Neural progenitor cell (in vitro differentiated cells): ENCODE measurements at places on chromosomes 3 and 15. TPM values are rescaled to one million over a fixed set of nuclear protein-coding genes. Genes with fewer than 3 reads are reported as not detected.

DNA sequence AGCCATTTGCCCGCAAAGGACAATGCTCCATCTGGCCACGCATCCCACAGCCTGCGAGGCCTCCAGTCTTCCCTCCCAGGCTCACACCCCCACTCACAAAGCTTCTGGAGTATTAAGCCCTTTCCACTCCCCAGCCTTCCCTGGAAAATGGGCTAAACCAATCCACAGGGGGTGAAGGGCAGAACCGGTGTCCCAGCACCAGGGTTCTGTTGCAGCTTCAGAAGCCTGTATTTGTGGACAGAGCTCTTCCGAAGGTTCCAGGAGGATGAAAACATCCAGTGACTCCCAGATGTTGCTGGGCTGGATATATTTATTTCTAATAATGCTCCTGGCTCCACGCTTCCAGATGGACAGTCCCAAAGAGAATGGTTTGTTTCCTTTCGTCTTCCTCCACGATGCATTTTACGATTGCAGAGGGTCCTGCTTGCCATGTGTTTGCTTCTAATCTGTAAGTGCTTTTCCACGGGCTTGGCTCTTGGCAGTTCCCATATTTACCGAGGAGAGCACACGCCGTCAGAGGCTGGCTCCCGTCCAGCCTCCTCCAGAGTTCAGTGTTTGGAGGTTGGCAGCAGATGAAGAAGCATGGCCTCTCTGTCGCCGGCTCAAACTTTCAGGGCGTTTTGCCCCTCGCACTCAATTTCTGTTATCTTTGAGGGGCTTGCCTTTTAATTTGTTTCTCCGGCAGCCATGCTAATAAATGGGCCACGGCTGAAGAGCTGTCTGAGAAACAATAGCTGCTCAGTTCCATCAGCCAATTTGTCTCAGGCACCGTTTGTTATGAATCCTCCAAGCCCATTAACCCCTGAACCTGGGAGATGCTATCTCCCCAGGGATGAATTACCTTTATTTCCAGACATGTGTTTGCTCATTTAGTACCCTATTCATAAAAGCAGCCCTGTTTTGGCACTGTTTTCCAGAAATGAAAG, 367.9 kb upstream of the PROK2 start:
- H3K27me3 ChIP-seq = no peaks in the 10 kb centered on the region
- no peak for DNase-seq
- H3K27ac ChIP-seq = no peak overlapping the region

PLXNB1 gene
- total RNA-seq = 53.6 and 142 TPM in 2 replicates

GRCh38 chr15:35136321-35137189, 51.5 kb upstream of the NANOGP8 start:
- H3K4me1 ChIP-seq = no peaks in the 10 kb centered on the region
- H3K27ac ChIP-seq = no peak overlapping the region
- H3K4me3 ChIP-seq = no peak overlapping the region
- H3K36me3 ChIP-seq = no peaks in the 10 kb centered on the region

DNA sequence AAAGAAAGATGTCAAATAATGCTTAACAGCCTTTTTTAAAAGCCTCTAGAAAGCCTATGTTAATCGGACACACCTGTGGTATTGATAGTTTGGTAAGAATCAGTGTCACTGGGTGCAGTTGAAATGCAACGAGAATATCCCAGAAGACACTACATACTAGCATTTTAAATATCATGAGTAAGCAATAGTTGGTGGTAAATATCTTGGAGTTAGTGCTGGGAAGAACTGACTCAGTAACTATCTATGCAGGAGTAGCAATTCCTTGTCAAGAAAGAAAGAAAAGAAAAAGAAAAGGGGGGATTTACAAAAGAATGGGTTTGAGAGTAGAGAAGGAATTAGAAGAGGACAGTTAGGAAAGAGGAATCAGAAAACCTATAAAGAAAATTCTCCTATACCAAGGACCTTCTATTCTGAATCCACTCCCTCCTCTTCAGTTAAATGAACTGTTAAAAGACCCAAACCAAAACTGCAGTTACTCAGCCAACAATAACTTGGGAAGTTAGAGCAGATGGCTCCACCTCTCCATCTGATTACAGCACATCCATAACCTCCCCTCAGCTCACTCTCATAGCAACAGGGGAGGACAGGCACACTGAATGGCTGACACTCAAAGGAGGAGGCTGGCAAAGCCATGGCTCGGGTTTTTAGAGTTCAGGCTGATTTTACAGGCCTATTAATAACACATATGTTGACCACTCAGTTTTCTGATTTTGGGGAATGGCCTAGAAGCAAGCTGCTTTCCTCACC, 207.6 kb upstream of the MDFIC2 start:
- H3K4me1 ChIP-seq = peaks cover 7% of the 10 kb centered on the region
- no peaks in the 10 kb centered on the region for H3K27me3 ChIP-seq
- no peak for DNase-seq
- H3K36me3 ChIP-seq = no peaks in the 10 kb centered on the region
- no peak overlapping the region for H3K27ac ChIP-seq

DNA sequence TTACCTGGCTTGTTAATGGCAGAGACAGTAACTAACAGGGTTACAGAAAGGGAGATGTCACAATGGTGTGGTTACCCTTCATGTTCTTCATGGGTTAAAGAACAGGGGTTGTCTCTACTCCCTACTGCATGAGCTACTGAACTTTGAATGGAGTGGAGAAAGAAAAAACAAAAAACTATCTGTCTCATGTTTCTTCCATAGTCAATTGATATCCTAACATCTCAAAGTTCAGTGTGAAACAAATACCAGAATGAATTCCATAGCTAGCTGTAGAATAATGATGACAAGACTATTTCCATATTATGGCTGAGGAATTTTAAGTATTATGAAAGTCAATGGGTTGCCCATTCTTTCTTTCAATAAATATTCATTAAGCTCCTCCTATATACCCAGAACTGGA, 161.3 kb upstream of the LPP start:
- peaks cover 39% of the 10 kb centered on the region for H3K4me1 ChIP-seq
- H3K27ac ChIP-seq = no peak overlapping the region
- no peak overlapping the region for H3K4me3 ChIP-seq
- no peaks in the 10 kb centered on the region for H3K27me3 ChIP-seq
- DNase-seq = no peak

UQCC5 gene
- total RNA-seq = 2.0 and 2.4 TPM in 2 replicates

DNA sequence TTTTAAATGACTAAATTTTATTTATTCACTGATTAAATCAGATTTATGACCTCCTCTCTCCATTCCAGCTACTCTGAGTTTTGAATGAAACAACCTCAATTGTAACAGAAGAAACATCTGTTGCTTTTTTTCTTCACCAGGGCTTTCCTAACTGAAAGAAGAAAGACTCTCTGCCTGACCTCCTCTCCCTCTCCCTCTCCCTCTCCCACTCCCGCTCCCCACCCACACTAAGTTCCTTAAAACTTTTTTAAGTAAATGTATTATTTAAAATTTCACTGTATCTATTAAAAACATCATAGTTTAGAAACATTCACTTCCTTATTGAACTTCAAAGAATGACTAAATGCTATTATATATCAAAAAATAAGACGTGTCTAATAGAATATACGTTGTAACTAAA, 122.0 kb downstream of the TFDP2 start:
- no peaks in the 10 kb centered on the region for H3K36me3 ChIP-seq
- peak overlapping the region; percentile 77 for H3K27ac ChIP-seq
- peak overlapping the region; percentile 96 for H3K4me3 ChIP-seq
- peaks cover 18% of the 10 kb centered on the region for H3K4me1 ChIP-seq
- no peaks in the 10 kb centered on the region for H3K27me3 ChIP-seq

GOLGA8N gene
- total RNA-seq = 0.09 and 0.26 TPM in 2 replicates

DNA sequence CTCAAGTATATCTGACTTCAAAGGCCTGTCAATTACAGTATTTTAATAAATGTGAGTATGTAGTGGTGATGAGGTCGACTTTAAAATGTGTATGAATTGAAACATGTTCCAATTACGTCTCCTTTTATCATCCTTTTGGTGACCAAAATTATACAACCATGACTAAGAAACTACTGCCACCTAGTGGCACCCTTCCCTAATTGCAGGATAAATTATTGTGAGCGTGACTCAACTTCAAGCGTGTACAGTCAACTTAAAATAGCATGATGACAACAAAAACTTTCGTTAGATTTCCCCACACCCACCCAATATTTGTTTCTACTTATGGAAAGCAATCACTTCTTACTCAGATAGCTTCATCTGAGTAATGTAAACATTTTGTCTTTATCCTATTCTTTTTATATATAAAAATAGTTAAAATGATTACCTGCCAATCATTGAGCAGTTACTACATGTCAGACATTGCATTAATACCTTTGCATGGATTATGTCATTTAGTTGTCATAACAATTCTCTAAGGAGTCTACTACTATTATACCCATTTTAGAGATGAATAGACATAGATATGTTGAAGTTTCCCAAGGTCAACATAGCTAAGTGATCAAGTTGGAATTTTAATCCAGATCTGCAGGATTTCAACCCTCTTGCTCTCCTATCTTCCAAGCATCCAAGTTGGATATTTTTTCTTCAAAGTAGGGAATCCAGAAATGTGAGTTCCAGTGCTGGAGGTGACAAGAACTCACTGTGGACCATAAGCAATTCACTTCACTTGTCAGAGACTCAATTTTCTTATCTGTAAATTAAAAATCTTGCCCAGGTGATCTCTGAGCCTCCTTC, 106.0 kb downstream of the MEX3B start:
- peaks cover 6% of the 10 kb centered on the region for H3K4me1 ChIP-seq
- no peak overlapping the region for H3K4me3 ChIP-seq
- H3K27ac ChIP-seq = no peak overlapping the region
- no peaks in the 10 kb centered on the region for H3K27me3 ChIP-seq
- no peaks in the 10 kb centered on the region for H3K36me3 ChIP-seq
- DNase-seq = peak; percentile 60

GRCh38 chr3:68997887-68998286, 15.6 kb downstream of the EOGT start:
- H3K27ac ChIP-seq = no peak overlapping the region
- H3K27me3 ChIP-seq = no peaks in the 10 kb centered on the region
- H3K4me3 ChIP-seq = no peak overlapping the region
- no peaks in the 10 kb centered on the region for H3K4me1 ChIP-seq
- no peaks in the 10 kb centered on the region for H3K36me3 ChIP-seq

GRCh38 chr3:125098611-125099291, 43.0 kb upstream of the HEG1 start:
- peak; percentile 26 for DNase-seq
- no peak overlapping the region for H3K27ac ChIP-seq
- H3K27me3 ChIP-seq = no peaks in the 10 kb centered on the region
- H3K4me3 ChIP-seq = no peak overlapping the region
- H3K4me1 ChIP-seq = no peaks in the 10 kb centered on the region

GRCh38 chr3:27208961-27209616, 160.1 kb downstream of the NEK10 start:
- no peak for DNase-seq
- no peaks in the 10 kb centered on the region for H3K27me3 ChIP-seq
- H3K36me3 ChIP-seq = no peaks in the 10 kb centered on the region
- no peak overlapping the region for H3K27ac ChIP-seq

ALDH1L1 gene
- total RNA-seq = 0.31 and 0.60 TPM in 2 replicates

- H3K27ac ChIP-seq = no peak overlapping the region
- H3K4me1 ChIP-seq = peaks cover 66% of the 10 kb centered on the region
- H3K36me3 ChIP-seq = no peaks in the 10 kb centered on the region
Observed at GRCh38 chr3:125003369-125003853, 52.4 kb downstream of the HEG1 start.

SLC2A2 gene
- not detected in 2 replicates for total RNA-seq

DNA sequence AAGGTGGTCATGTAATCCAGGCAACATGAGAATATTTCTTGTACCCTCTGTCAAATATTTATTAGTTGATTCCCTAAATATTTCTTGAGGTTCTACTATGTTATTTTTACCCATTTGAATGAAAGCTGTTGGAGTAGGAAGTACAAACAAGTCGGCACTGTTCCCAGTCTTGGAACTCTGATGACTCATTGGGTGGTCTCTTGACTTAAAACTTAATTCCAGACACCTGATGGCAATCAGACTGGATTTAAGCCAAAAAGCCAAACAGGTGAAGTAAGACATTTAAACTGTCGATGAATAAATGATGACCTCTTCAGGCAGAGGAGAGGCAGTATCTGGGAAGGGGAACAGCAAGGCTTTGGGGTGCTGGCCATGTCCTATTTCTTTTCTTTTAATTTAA, 22.8 kb downstream of the C2CD4A start:
- no peaks in the 10 kb centered on the region for H3K4me1 ChIP-seq
- H3K4me3 ChIP-seq = no peak overlapping the region
- DNase-seq = no peak
- H3K27me3 ChIP-seq = no peaks in the 10 kb centered on the region

DNA sequence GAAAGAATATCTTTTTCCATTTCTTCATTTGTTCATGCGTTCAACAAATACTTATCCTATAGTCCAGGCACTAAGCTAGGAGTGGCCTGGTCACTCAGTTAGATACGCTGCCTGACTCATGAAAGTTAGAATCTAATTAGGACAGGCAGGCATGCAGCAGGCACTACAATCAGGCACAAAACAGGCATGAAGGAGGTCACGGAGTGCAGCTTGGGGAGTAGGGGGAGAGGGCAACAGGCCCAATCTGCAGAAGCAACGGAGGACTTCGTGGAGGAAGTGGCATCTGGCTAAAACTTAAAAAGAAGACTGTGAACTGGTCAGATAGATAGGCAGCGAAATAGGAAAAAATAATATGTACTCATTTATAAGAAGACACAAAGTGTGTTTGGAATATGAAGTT, 420.9 kb downstream of the MAGI1 start:
- no peaks in the 10 kb centered on the region for H3K27me3 ChIP-seq
- DNase-seq = no peak
- H3K4me1 ChIP-seq = peaks cover 3% of the 10 kb centered on the region

DNA sequence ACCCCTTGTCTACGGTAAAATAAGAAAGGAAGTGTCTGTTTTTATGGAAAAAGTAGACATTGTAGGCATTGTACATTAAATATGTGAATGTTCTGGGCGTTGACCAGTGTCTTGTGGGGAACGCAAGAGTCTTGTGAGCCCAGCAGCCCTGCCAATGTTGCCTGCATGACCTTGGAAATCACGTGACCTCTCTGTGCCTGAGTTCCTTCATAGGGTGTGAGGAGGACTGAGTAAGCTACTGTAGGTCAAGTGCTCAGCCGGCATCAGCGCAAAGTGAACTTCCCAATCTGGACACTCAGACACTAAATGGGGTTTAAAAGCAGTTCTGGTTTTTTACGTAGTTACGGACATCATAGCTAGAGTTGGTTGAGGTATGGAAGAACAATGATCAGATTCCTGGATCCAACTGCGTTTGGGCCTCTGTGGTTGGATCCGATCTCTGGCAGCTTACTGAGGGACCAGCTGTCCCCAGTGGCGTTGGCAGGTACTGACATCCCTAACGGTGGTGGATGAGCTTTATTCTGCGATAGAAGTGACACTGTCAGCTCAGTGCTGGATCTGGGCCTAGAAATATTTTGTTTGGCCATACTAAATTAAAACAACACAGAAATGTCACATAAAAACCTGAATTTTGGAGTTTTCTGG, 63.8 kb downstream of the SPSB4 start:
- H3K4me3 ChIP-seq = no peak overlapping the region
- H3K27me3 ChIP-seq = no peaks in the 10 kb centered on the region
- no peaks in the 10 kb centered on the region for H3K4me1 ChIP-seq
- H3K27ac ChIP-seq = no peak overlapping the region

DNA sequence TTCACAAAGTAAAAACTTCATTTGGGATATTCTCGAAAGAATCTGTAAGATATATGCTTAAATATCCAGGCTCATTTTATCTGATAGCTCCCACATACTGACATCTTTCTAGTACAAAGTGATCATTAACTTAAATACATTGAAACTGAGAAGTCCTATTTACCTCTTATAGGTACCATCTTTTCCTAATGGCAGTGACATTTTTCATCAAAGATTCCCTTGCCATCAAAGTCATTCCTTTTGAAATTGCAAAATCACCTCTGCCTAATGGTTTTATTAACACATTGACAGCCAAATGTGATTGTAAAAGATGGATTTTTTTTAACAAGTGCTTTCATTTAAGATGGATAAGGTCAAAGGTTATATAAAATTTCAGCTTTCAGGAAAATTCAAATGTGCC, 346.6 kb downstream of the MFSD1 start:
- H3K27ac ChIP-seq = no peak overlapping the region
- no peaks in the 10 kb centered on the region for H3K36me3 ChIP-seq
- peaks cover 14% of the 10 kb centered on the region for H3K4me1 ChIP-seq
- no peak for DNase-seq
- peaks cover 78% of the 10 kb centered on the region for H3K27me3 ChIP-seq
